Dermis microvascular lymphatic vessel endothelial cell (primary cell): ENCODE measurements at places on chromosomes 13 and 19.

GRCh38 chr19:14383661-14384555 lies 2.7 kb downstream of the ADGRE5 start:
- DNase-seq, result peak; percentile 40

- DNase-seq, result no peak
Measured at GRCh38 chr19:29054886-29055675, 157.9 kb downstream of the UQCRFS1 start.

DNA sequence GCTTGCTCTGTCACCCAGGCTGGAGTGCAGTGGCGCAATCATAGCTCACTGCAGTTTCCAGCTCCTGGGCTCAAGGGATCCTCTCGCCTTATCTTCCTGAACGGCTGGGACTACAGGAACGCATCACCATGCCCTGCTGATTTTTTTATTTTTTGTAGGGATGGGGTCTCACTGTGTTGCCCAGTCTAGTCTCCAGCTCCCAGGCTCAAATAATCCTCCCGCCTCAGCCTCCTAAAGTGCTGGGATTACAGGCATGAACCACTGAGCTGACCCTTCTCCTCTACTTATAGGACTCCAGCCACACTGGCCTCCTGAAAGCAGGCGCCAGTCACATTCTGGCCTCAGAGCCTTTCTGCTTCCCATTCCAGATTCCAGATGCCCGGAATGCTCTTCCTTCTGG lies 10.5 kb downstream of the DACT3 start:
- DNase-seq, result no peak

- DNase-seq, result no peak
Measured at GRCh38 chr13:106595625-106596024, 27.7 kb upstream of the ARGLU1 start.

- DNase-seq, result peak; percentile 6
Measured at GRCh38 chr19:42175952-42176648, 41.4 kb downstream of the DEDD2 start.

GRCh38 chr13:59094181-59094580 lies 1069.5 kb downstream of the DIAPH3 start:
- no peak for DNase-seq

DNA sequence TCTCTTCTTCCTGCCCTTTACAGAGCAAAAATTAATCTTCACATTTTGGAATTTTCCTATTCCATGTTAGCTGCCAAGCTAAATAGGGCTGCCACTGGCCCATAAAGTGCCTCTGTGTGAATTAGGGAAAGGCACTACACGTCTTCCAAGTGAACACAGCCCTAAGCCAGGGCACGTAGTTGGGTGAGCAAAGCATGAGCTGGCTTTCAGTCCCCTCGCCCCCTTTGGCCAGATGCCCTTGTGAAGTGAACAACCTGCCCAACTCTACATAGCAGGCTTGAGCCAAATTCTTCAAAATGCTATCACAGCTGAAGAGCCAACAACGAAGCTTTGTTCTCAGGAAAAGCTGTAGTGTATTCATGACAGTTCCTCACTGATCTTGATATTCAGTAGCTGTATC lies 213.1 kb downstream of the OXGR1 start:
- DNase-seq, result no peak
